Stimulated activated CD8-positive, alpha-beta memory T cell treated with anti-CD3 and anti-CD28 coated beads, Interleukin-7, amount 100 ng/mL, for 1 hour (primary cell): ENCODE measurements at places on chromosomes 6 and 20.

GRCh38 chr6:157239148-157239547, 84.2 kb downstream of the TMEM242 start:
- DNase-seq: no peak

DNA sequence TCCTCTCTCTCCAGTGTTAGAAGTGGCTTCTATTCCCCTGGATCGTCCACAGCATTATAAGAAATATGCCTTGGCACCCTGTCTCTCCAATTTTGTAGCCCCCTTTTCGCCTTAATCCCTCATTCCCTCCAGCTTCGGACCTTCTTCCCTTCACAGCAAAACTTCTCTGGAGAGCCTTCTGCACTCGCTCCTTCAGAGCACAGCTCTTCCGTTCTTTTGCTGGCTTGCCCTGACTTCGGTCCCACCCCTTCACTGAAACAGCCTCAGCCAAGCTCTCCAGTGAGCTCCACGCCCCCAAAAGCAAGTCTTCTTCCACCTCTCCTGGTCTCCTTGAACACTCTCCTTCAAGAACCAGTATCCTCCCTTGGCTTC, 134.7 kb upstream of the RNF24 start:
- no peak for DNase-seq

DNA sequence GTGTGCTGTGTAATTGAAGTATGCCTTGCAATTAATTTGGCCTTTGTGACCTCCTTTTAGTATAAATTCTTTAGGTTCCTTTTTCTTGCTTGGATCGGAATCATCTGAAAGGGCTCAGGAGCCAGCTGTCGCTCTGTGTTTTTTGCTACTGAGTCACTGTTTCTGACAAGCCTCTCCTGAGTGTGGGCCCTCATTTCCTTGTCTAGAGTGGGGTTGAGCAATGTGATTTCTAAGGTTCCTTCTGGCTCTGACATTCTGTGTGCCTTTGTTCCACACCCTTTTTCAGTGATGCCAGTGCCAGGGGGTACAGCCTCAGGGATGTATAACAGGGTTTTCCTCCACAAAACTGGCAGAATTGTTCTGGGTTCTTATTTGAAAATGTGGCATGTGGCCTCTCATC, 26.5 kb downstream of the DAAM2 start:
- DNase-seq: no peak

DNA sequence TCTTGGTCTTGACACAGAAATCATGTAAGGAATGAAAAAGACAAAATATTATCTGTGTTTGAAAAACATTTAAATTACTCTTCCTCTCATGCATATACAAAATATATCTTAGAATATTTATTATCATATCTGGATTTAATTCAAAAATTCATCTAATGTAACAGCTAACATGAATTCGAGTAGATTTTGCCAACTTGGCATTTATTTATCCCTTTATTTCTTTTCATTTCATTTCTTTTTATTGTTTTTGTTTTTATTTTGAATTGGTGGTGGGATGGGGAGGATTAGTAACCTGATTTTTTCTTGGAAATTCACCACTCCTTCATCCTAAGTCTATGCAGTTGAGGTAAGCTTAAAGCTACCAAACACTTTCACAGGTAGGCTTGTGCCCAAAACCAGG, 508.7 kb downstream of the EPHA7 start:
- no peak for DNase-seq

- no peak for DNase-seq
Measured at GRCh38 chr6:6994796-6995195, 113.0 kb upstream of the RREB1 start.

DNA sequence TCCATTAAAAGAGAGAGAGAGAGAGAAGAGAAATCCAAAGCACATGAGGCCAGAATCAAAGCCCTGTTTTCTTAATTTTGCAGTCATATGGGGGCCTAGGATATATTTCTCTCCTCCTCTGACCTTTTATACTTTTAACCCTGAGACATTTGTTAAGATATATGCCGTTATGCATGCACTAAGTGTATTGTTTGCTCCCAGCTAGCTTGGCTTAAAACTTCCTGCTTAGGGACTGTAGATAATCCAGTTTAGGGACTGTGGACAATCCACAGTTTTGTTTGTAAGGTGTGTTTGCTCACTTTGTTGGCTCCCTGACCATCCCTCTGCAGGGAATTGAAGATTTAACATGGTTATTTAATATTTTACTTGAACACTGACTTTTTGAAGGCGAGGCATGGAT, 166.3 kb upstream of the TSHZ2 start:
- no peak for DNase-seq

DNA sequence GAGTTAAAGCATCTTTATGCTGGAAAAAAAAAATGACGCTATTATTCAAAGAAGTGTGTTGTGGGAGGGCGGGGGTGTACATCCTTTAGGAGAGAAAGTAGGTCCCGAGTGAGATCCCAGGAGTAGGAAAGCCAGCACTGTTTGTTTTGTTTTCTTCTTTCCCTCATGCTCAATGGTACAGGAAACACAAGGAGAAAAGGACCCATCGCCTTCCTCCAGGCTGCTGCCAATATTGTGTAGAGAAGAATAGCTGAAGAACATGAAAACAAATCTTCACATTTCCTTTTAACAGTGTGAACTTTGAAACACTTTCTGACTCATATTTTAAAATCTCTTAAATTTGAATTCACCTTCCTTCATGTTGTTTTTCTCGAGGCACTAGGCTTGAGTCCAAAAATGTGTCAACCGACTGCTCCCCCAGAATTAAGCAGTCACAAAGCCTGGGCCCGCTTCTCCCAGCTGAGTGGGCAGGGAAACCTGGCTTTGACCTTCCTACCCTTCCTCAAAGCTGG, 22.3 kb downstream of the PPP1R16B start:
- no peak for DNase-seq

- DNase-seq: no peak
Measured at GRCh38 chr6:42179945-42180313, 6.8 kb downstream of the GUCA1A start.

- no peak for DNase-seq
Measured at GRCh38 chr6:10555625-10556309, 34.6 kb downstream of the GCNT2 start.

GRCh38 chr20:25573288-25574251, 11.8 kb downstream of the NINL start:
- no peak for DNase-seq

GRCh38 chr6:18206591-18206990, 51.4 kb downstream of the KDM1B start:
- DNase-seq: no peak

GRCh38 chr20:44432618-44433577, 42.8 kb upstream of the TTPAL start:
- no peak for DNase-seq

- no peak for DNase-seq
Measured at GRCh38 chr20:7346562-7346961, 579.1 kb downstream of the BMP2 start.

- DNase-seq: no peak
Measured at GRCh38 chr20:6135347-6135746, 12.5 kb upstream of the FERMT1 start.

DNA sequence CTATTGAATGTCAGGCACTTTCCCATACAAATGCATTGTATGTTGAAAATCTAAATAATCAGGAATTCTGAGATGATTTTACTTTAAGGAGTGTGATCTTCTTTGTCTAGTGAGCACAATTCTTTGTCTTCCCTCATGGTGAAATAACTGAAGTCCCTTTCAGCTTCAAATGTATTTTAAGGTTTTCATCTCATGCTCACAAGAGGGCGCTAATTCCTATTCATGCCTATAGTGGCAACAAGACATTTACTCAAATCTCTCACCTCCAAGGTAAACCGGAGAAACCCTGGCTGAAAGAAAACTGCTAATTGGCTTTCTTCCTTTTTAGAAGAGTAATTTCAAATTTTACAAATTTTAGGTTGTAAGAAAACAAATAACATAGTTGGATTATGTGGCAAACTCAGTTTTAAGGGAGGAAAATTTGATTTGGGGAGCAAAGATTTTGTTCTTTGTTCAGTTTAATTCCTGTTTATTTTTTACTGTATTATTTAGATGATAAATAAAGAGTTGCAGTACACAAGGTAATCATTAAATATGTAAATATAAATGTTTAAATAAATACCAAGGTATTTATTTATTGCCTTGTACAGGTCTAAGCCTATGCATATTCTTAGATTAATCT, 69.1 kb downstream of the SLC35F1 start:
- DNase-seq: no peak

GRCh38 chr6:132797951-132798868, at the start of gene SLC18B1:
Gene SLC18B1, minus strand, starts transcription at chr6:132798637. Its CDS starts 181 bp downstream, at chr6:132798456.
- peak; percentile 14 for DNase-seq

GRCh38 chr6:138406443-138406842, 2.4 kb downstream of the HEBP2 start:
- no peak for DNase-seq

- no peak for DNase-seq
Measured at GRCh38 chr6:12233693-12234571, 56.2 kb upstream of the EDN1 start.

- no peak for DNase-seq
Measured at GRCh38 chr6:41744236-41744787, 2.9 kb downstream of the PGC start.

DNA sequence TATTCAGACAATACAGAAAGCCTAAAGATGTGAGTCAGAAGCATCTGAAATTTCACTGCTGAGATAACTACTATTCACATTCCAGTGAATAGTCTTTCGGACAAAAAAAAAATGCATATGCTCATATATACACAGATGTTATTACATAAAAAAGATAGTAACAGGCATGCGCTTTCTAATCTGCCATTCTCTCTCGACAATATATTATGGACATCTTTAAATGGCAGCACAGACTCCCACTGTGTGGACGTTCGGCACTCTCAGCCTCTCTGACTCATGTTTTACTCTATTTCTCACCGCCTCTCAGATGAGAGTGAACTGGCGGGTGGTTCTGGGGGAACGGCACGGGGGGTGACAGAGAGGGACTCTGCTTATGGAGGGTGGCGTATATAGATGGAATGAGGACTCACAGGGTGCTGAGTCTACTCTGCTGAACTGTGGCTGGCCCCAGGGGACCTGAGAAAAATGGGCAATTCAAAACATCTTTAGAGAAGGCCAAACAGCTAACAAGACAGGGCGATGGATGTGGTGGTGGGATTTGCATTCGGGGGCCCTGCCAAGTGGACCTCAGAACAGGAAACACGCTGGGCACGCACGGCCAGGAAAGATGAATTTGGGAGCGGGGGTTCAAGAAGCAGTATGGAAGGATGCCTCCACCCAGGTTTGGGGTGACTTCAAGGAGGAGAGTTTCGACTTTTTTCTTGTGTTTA, 68.9 kb downstream of the MDGA1 start:
- DNase-seq: no peak

DNA sequence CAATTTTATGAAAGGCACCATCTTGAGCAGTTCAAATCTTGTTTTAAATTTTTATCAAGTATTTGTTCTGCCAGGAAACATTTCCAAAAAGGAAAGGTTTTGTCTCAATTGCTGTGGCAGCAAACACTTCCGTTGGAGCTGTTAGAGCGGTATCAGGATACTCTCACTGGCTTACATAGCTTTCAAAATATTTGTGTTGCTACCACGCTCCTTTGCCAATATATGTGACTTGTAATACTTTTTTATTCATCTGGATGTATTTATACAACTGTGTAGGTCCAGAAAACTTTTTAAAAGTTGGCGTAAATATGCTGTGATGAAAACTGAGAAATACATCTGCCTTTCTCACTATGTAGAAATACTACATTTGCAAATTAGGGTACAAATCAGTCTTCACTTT, 37.8 kb upstream of the NHSL1 start:
- DNase-seq: no peak

GRCh38 chr6:106688177-106688951, 59.0 kb downstream of the QRSL1 start:
- no peak for DNase-seq

DNA sequence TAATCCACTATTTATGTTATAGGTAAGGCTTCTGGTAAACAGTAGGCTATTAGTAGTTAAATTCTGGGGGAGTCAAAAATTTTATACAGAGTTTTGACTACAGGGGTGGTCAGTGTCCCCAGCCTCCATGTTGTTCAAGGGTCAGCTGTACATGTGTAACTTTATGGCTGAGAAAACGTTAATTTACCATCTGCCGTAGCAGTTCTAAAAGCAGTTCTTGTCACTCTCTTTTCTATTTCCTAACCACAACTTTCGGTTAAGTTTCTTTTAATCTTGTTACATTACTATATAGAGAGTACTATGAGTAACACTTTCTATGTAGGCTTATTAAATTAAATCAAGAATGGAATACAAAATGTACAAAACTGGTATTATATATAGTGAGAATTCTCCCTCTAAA, 21.6 kb upstream of the KIF6 start:
- DNase-seq: no peak

DNA sequence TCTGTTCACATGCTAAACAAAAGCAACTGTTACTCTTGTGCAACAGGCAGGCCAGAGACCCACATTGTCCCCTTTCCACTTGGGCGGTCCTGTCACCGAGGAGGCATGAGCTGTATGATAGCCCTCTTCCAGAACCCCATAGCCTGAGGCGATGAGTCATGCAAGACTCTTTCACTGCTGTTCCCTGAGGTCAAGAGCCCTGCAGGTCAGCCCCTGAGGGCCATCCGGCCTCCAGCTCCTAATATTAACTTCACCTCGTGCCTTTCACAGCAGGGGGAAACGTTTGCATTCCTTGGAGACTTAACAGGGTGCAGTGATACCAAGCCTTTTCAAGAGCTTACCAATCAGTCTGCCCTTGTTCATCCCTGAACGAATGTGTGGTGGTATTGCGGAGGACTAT, 253.3 kb upstream of the ECI2 start:
- DNase-seq: no peak

- no peak for DNase-seq
Measured at GRCh38 chr20:32960222-32960518, 44.1 kb downstream of the SUN5 start.

DNA sequence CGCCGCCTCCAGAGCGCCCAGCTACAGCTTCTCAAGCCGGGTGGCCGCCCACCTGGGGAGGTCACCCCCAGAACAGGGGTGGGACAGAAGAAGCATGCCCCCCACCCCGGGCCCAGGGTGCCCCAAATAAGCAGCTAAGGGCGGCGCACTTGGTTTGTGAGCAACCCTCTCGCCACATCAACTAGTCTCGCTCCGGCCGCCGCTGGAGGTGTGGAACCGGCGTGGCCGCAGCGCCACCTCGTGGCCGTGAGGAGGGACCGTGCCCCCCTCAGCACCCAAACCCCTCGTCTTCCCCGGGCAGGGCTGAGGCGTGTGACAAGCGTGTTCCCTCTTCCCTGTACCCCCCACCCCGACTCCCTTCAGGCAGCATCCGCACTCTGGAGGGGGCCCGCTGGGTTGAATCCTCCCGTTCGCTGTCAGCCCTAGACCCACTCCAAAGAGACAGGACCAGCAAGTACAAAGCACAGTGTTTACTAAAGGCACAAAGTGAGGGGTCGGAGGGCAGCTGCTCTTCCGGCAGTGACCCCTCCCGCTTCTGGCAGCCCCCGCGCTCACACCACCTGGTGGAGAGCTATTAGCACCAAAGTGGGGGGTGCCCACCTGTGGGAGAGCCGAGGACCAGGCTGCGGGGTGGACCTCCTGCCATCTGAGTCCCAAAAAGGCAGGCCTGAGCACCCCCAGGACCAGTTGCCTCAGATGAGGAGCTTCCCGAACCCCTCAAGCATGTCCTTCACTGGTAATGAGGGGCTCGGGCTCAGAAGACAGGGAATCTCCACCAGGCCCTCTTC, 45.4 kb downstream of the MDFI start:
- DNase-seq: peak; percentile 64

- DNase-seq: no peak
Measured at GRCh38 chr20:48735112-48735511, 92.7 kb downstream of the PREX1 start.

GRCh38 chr6:160111806-160112205, 9.8 kb upstream of the SLC22A1 start:
- no peak for DNase-seq
